ENCODE measurements at places on chromosomes 16 and 17.
A peak's percentile ranks its signal among the peaks of the same experiment; 100 is the strongest.

DNA sequence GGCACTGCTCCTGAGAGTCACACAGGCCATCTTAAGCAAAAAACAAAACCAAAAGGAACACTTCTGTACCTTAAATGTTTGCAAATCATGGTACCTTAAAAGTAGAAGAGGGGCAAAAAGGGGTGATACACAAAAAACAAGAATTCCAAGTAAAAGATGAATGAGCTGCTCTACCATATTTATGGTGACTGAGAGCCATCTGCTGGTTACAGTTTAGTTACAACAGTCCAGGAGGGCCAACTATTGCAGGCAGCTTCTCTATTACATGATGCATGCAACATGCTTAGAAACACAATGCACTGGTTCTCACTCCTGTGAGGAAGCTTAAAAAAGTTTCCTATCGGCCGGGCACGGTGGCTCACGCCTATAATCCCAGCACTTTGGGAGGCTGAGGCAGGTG lies 53.5 kb downstream of the STX8 start:
- DNase-seq: no peak

- DNase-seq: no peak
These were observed 5.5 kb downstream of the TRAF7 start for GRCh38 chr16:2160915-2161551.

- no peak for DNase-seq
These were observed 8.5 kb downstream of the SLFN12 start for GRCh38 chr17:35423761-35424160.

DNA sequence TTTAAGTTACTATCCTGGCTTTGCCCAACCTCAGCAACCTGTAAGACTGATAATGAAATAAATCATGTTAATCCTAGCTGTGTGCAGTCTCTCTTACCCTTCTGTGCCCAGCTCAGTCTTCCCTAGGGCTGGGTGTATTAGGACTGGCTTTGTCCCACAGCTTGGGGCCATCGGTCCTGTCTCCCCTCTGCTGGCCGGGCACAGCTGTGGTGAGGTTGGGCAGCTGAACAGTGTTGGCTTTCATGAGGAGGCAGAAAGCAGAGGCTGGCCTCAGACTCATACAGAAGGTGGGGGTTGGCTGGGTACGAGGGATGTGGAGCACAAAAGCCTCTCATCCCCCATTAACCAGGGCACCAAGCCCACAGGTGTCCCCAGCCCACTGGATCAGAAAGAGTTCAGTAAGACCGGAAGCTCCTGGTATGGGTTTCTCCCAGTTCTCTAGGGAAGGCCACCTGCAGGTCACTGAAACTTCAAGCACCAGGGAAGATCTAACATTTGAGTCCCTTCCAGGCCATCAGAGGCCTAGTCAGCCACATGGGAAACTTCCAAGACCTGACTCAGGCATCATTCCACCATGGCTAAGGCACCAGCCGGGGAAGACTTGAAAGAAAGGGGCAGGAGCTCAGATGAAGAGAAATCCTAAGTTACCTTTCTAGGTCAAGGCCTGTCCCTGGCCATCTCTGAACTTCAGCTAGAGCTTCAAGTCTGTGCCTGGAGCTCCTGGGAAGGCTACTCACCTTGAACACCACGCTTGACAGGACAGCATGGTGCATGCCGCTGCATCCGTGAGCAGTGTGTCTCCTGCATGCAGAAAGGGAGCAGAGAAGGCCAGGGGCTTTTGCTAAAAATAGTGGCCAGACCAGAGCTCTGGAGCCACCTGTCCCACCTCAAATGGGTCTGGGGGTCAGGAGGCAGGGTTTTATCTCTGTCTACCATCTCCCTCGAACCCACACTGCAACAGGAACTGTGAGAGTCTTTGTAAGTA lies 8.8 kb downstream of the CNP start:
- DNase-seq: no peak

DNA sequence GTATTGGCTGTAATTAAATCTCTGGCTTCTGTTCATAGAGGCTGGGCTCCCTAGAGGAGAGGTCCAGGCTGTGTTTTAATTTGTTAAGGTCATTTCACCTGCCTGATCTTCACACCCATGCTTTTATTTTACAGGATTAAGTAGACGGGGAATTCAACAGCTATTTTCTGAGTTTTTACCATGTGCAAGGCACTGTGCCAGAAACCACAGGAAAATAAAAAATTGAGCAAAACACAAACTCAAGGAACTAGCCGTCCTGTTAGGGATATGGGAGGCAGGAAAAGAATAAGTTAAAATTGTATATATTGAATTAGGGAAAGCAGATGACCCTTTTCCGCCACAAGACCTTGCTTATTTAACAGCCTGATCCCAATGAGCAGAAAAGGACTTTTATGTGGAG lies 29.1 kb downstream of the HS3ST3A1 start:
- no peak for DNase-seq

DNA sequence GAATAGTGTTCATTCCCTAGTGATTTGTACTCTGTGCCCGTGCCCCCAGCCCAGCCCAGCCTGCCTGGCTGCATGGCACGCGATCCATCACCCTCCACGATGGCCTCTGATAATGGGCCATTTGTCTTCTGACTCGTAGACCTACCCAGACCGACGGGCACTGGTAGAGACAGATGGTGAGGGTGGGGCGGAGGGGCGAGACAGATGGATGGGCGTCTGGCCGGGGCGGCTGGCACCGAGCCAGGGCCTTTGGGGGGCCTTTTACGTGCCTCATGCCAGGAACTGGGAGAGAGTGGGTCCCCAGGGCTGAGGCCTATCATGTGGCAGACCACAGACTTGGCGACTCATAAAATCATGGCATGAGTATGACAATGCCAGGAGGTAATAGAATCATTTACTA lies 25.4 kb downstream of the CRHR1 start:
- DNase-seq: no peak

GRCh38 chr16:19861811-19862327 lies 22.8 kb downstream of the GPRC5B start:
- no peak for DNase-seq

DNA sequence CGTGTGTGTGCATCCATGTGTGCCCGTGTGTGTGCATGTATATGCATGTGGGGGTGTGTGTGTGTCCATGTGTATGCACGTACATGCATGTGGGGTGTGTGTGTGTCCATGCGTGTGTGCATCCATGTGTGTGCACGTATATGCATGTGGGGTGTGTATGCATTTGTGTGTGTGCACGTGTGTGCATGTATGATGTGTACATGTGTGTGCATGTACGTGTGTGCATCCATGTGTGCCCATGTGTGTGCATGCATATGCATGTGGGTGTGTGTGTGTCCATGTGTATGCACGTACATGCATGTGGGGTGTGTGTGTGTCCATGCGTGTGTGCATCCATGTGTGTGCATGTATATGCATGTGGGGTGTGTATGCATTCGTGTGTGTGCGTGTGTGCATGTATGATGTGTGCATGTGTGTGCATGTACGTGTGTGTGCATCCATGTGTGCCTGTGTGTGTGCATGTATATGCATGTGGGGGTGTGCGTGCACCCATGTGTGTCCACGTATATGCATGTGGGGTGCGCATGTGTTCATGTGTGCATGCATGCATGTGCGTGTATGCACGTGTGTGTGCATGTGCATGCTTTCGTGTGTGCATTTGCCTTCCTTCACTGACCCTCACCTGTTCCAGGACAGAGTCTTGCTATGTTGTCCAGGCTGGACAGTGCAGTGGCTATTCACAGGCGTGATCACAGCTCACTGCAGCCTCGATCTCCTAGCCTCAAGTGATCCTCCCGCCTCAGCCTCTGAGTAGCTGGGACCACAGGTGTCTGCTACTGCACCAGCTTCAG lies 129.6 kb upstream of the TNRC6C start:
- no peak for DNase-seq

GRCh38 chr17:74981318-74981978 lies 6.0 kb upstream of the CDR2L start:
- no peak for DNase-seq

GRCh38 chr16:50309527-50310307 lies 43.4 kb downstream of the ADCY7 start:
- no peak for DNase-seq

DNA sequence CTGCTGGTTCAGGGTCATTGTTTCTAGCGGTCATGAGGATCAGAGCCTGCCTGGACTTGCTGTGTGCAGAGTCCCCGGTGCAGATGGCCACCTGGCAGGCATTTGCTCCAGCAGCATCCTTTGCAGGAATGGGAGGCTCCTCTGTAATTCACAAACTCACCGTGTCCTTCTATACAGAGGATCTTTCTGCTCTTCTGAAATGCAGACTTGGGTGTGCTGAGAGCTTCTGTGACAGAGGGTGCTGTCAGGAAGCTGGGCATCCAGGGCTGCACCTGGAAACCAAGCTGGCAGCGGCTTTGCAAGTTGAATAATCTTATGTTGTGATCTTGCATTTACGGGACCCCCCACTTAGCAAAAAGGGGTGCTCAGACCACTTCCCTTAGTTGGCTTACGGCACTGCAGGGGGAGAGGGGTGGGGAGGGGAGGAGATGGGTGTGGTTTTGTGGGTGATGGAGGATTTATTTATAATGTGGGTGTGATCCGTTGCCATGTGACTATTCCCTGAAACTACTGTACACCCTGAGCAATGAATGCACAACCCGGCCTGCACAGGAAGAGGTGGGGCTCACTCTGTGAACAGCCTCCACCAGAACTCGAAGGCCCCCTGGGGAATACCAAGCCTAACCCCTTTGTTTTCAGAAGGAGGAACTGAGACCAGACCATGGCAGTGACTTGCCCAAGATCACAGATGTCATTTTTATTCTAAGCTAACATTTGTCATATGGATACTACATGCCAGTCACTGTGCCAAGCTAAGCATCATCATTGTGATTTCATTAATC lies 178.3 kb downstream of the PRKCB start:
- peak; percentile 23 for DNase-seq

DNA sequence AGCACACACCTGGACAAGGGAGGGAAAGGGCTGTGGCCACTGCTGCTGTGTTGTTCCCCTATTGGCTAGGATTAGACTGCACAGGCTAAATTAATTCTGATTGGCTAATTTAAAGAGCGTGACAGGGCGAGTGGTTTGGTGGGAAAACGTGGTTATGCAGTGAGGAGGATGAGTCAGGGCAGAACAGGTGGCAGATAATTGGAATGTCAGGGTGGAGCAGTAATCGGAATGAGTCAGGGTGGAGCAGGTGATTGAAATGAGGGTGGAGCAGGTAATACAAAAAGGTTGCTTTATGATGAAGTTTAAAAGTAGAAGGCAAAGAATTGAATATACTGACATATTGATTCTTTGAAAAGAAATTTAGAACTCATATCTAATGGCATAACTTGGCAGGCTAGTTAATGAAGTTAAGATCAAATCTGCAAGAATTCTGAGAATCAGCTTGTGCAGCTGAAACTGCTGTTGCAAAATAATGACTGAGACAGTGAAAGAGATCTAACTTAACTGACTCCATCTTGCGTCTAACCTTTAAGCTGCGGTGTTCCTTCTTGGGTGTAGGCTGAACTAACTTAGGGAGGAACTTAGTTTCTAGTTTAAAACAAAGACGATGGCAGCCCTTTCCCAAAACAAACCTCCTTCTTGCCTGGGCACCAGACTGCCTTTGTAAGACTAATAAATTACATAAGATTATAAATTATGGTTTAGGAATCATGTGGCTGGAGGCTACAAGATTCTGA lies 174.3 kb downstream of the UTP18 start:
- DNase-seq: no peak

- DNase-seq: no peak
These were observed 101.3 kb downstream of the NOG start for GRCh38 chr17:56694825-56695224.

- DNase-seq: no peak
These were observed 28.7 kb downstream of the GSE1 start for GRCh38 chr16:85641776-85642176.

GRCh38 chr17:5127910-5128309 lies 12.1 kb downstream of the USP6 start:
- DNase-seq: no peak

GRCh38 chr16:60651346-60651745 lies 1384.9 kb downstream of the CDH8 start:
- no peak for DNase-seq

- DNase-seq: no peak
These were observed 19.8 kb upstream of the PIK3R6 start for GRCh38 chr17:8887301-8887700.

GRCh38 chr16:27246439-27246838 lies 22.1 kb downstream of the NSMCE1 start:
- no peak for DNase-seq

DNA sequence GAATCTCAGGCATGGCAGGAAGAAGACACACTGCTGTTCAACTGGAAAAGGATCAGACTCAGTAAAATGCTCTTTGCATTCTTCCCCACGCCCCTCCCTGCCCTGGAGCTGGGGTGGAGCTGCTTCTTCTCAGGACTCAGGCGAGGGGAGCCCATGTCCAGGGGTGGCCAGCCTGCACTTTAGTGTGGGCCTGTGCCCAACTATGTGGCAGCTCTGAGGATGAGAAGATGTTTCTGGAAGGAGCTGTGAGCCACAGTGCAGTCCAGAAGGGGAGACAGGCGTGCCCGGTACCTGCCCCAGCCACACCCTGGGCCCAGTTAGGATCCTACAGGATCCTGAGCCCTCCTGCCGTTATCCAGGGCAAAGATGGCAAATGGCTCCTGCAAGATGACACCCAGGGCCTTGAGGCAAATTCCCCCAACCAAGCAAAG lies 120.3 kb downstream of the ANKRD11 start:
- no peak for DNase-seq

DNA sequence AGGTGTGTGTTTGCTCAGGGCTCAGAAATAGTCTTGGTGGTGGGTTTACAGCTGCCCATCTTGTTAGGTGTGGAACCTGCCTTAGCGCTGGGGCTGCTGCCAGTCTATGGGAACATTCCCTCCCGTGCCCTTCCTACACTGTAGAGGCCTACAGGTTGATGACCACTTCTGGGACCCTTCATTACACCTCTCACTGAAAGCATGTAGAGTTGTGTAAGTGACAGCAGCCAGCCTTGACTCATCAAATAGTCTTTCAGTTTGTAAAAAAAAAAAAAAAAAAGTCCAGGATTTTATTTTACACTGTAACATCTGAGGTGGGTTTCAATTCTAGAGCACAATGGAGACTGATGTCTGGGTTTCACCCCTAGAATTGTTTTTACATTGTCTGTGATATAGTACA lies 193.9 kb downstream of the SPECC1 start:
- no peak for DNase-seq

- peak; percentile 24 for DNase-seq
These were observed 63.4 kb downstream of the KLHDC4 start for GRCh38 chr16:87702325-87702811.

- no peak for DNase-seq
These were observed 15.6 kb upstream of the YPEL2 start for GRCh38 chr17:59315866-59316265.

DNA sequence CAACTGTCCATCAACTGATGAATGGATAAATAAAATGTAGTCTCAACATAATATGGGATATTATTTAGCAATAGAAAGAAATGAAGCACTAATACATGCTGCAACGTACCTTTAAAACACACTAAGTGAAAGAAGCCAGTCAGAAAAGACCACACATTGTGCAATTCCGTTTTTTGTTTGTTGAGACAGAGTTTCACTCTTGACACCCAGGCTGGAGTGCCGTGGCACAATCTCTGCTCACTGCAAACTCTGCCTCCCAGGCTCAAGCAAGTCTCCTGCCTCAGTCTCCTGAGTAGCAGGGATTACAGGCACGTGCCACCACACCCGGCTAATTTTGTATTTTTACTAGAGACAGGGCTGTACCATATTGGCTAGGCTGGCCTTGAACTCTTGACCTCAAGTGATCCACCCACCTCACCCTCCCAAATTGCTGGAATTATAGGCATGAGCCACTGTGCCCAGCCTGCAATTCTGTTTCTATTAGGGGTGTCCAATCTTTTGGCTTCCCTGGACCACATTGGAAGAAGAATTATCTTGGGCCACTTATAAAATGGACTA lies 40.1 kb downstream of the SCNN1B start:
- DNase-seq: no peak

Measured in activated T-cell treated with anti-CD3 and anti-CD28 coated beads for 1 hour (primary cell).